ENCODE measurements at places on chromosomes 4 and X. TPM values are rescaled to one million over a fixed set of nuclear protein-coding genes. Genes with fewer than 3 reads are reported as not detected.

DNA sequence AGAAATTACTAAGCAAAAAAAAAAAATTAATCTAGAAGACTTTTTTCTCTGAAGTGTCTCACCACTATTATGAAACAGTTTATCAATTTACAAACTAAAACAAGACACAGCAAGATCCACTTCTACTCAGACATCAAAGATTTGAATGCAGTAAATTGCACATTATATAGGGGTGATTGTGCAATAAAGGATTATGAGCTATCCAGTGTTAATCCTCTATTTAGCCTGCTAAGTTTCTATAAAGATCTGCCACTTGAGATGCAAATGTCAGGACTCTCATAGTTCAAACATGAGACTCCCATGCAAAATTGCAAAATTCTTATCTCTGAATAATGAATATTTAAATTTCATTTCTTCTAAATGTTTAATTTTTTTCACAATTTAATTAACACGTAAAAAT lies 2.2 kb downstream of the TECRL start:
- peak; percentile 28 for DNase-seq

- DNase-seq = no peak
Measured at GRCh38 chr4:161428180-161428965, 735.4 kb downstream of the FSTL5 start.

DNA sequence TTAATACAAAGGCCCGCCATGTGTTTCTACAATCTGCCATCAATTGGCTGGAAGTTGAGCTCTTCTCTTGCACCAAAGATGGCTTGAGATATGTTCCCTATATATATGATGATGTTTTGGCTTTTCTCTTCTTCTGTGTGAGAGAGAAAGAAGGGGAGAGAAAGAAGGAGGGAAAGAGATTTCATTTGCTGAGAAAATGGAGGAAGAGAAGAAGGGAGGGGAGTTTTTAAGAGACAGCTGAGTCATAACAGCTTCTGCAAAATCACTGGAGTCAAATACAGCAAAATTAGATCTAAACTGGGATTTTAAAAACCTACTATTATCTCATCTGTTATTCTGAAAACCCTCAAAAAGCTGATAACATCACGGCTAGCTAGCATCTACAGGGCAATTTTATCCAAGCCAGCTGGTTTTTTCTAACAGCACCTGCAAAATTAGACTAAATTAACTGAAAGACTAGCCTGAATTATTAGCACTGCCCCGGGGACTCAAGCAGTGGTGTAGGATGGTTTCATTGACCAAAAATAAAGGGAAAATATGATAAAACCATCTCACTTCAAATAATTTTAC lies 647.6 kb upstream of the ACTRT1 start:
- DNase-seq = no peak

DNA sequence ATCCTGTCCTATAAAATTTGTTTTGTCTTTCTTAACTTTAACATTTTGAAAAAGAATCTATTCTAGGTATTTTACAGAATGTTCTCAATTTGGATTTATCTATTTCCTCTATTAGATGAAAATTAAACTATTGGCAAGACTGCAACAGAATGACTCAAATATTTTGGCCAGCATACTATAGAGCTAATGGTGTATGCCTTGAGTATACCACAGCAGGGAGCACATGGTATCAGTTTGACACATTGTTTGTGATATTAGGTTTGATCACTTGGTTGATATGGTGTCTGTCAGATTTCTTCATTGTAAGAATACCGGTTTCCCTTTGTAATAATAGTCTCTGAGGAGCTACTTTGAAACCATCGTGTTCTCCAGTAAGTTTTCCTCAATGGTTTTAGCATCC lies 87.8 kb upstream of the NPNT start:
- DNase-seq = no peak

GRCh38 chr4:55445921-55446577 lies 50.3 kb downstream of the TMEM165 start:
- peak; percentile 59 for DNase-seq

The SSX2B gene
- polyA plus RNA-seq = not detected

The GPR119 gene
- polyA plus RNA-seq = not detected

The RRH gene
- polyA plus RNA-seq = 0.03 TPM

The ABLIM2 gene
- 0.49 TPM for polyA plus RNA-seq

Data from foreskin keratinocyte (primary cell).